Renal cortical epithelial cell (primary cell): ENCODE measurements at places on chromosomes 11 and 22.

DNA sequence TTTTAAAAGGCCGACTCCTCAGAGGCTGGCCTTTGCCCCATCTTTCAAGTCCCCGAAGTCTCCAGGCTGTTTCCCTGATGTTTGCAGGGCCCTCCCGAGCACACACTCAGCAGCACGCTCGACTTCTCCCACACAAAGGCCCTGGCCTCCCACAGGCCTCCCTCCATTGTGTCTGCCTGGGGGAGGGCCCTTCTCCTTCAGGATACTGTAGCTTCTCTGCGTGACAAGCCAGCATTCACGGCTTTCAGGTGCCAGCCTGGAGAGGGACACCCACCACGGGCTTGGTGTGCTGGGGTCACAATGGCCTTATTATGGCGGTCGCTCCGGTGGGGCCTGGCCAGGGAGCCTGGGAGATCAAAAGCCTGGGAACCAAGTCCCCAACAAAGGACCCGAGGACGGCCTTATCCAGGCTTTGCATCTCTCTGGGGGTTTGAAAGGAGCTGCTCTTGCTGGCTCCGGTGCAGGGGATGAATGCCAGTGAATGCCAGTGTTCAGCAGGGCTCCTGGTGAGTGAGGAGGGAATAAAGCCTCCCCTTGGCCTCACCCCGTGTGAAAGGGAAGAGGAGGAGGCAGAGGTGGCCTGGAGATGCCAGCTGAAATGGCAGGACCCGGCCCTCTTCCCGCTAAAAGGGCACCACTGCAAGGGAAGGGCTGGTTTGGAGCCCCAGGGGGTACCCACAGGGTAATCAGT lies 55.0 kb downstream of the TRAF6 start:
- DNase-seq = no peak

GRCh38 chr22:29072979-29073617 lies at the start of gene KREMEN1:
Gene KREMEN1, plus strand, starts transcription at chr22:29073035. Its CDS starts 96 bp downstream, at chr22:29073131.
- no peak for DNase-seq

DNA sequence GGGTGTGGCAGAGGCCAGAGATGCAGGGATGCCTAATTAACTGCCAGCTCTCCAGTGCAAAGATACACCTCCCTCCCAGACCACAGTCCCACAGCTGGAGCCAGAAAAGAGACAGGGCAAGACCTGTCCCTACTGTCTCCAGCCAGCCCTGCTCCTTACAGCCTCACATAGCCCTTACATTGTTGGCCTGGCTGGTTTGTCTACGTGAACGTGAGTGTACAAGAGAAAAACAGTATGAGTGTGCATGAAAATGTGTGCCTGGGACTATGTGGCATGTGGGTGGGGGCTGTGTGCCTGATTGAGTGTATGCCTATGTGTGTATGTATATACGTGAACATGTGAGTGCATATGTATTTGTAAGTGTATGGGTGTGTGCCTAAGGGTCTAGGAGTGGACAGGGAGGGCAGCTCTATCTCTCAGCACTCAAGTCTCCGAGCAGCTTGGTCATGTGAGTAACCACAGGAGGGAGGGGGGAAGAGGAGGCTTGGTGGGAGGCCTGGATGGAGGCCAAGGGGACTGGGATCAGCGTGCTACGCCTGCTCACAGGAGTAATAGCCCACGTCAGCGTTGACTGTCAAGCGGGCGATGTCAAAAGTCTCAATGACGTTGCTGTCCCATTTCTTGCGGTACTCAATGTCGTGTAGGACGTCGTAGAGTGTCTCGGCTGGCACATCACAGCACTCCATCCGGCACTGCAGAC lies 6.6 kb upstream of the ARAP1 start:
- DNase-seq = peak; percentile 67

DNA sequence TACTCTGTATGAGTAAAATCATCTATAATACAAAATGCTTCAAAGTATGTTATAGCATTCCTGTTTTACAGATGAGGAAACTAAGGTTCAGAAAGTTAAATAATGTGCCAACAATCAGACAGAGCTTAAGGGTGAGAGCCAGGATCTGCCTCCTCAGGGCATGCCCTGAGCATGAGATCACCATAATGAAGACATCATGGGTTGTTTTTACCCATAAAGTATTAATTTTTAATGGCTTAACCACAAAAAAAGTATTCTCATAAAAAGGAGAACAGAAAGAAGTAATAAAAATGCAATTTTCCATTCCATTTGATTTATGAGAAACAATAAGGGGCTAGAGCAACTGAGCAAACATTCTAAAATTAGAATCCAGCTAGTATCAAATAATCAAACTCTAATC lies 534.3 kb upstream of the ARHGAP42 start:
- no peak for DNase-seq

GRCh38 chr22:21622011-21622918 lies 7.6 kb downstream of the YDJC start:
- no peak for DNase-seq

- peak; percentile 100 for DNase-seq
Measured at GRCh38 chr11:34302046-34302921, 55.5 kb downstream of the ABTB2 start.

DNA sequence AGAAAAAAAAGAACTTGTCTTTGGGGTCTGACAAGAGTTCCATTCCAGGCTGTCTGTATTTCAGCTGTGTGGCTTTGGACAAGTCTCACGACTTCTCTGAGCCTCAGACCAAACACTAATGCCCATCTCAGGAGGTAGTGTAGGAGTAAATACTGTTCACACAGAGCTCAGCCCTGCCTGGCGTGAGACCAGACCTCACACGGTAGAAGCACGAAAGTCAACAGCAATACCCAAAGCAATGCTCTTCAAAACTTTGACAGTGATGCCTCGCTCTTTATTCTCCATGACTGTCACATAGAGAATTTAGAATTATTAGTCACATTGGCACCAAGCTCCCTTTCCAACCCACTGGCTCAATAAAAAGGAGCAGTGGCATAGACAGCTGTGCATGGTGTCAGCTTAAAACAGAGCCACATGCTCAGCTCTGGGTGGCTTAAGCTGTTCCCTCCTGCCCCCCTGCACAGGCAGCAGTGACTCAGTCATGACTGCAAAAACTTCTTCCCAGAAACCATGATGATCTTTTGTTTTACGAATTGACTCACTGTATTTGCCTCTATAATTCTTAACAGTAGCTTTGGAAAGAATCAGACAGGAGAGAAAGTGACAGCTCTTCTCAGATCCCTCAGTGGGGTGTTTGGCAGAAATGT lies 74.0 kb upstream of the PHF21B start:
- peak; percentile 55 for DNase-seq

- no peak for DNase-seq
Measured at GRCh38 chr11:60953781-60954180, 1.8 kb upstream of the SLC15A3 start.
